Type B pancreatic cell (in vitro differentiated cells): ENCODE measurements at places on chromosomes 3 and 15. TPM values are rescaled to one million over a fixed set of nuclear protein-coding genes. Genes with fewer than 3 reads are reported as not detected.

Gene STAB1
- 0.12 TPM in 1 of 2 replicates, not detected in the other for total RNA-seq

Gene A4GNT
- 0.34 TPM in 1 of 2 replicates, not detected in the other for total RNA-seq

Gene TM4SF18
- total RNA-seq: 0.33 TPM in 1 of 2 replicates, not detected in the other

Gene CORO2B
- 1.6 and 3.9 TPM in 2 replicates for total RNA-seq

Gene AHSG
- total RNA-seq: 0.27 and 0.74 TPM in 2 replicates

Gene ERICH6
- total RNA-seq: not detected in 2 replicates

Gene C3orf22
- not detected in 2 replicates for total RNA-seq

Gene SCN5A
- 0.38 and 3.5 TPM in 2 replicates for total RNA-seq

Gene SH2D7
- total RNA-seq: not detected in 2 replicates

Gene ATG7
- total RNA-seq: 30.9 and 32.4 TPM in 2 replicates

Gene PTX3
- 1.7 and 42.2 TPM in 2 replicates for total RNA-seq

Gene PATL2
- 1.0 and 1.2 TPM in 2 replicates for total RNA-seq

Gene RBPMS2
- total RNA-seq: 6.4 and 19.7 TPM in 2 replicates

Gene LDHAL6B
- total RNA-seq: not detected in 2 replicates

Gene CCR3
- 0.14 TPM in 1 of 2 replicates, not detected in the other for total RNA-seq

Gene FOXL2NB
- total RNA-seq: 0.29 and 0.34 TPM in 2 replicates

Gene ARHGEF26
- 7.8 and 12.7 TPM in 2 replicates for total RNA-seq

Gene CTXN2
- not detected in 2 replicates for total RNA-seq

Gene ANKUB1
- total RNA-seq: 0.82 TPM in 1 of 2 replicates, not detected in the other

Gene TRPM1
- total RNA-seq: 9.5 TPM in 1 of 2 replicates, not detected in the other

Gene SAMMSON
- not detected in 2 replicates for total RNA-seq

Gene ADGRG7
- 2.8 and 7.7 TPM in 2 replicates for total RNA-seq
